Ascending aorta (tissue), 2 donors: ENCODE measurements at places on chromosomes 6 and 20.

DNA sequence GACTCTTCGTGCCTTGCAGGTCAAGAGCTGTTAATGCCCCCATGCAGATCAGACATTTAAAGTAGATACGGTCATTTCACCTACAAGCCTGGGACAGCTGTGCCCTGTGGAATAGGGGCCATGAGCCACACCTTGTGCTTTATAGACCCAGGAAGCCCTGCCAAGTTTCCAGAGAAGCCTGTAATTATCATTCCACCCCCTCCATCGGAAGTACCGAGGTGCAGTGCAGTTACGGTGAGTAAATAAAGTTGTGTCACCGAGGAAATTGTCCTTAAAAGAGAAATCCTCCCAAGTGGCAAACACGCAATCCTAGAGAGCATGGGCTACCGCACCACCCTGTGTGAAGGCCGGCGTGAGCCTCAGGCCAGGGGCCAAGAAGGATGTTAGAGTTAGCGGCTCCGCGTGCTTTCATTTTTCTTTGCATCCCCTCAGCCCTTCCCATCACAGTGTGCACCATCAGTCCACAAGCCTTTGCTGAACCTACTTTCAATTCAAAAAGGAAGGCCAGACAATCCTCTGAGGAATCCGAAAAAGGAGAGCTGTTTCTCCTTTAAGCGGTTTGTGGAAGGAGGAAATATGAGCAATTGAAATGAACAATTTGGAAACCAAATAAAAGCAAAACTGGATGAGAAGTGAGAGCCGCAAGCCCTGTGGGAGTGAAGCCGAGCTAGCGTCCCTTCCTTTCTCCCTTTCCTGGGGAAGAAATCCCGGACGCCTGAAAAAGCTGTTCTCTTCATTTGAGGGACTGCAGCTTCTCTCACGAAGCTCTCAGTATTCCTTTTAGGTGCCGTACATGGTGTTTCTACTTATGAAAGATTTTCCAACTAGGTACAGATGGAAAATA, 183.3 kb upstream of the PDE10A start:
- no peak for DNase-seq

GRCh38 chr6:55756531-55757031, 118.8 kb downstream of the BMP5 start:
- no peak for DNase-seq

DNA sequence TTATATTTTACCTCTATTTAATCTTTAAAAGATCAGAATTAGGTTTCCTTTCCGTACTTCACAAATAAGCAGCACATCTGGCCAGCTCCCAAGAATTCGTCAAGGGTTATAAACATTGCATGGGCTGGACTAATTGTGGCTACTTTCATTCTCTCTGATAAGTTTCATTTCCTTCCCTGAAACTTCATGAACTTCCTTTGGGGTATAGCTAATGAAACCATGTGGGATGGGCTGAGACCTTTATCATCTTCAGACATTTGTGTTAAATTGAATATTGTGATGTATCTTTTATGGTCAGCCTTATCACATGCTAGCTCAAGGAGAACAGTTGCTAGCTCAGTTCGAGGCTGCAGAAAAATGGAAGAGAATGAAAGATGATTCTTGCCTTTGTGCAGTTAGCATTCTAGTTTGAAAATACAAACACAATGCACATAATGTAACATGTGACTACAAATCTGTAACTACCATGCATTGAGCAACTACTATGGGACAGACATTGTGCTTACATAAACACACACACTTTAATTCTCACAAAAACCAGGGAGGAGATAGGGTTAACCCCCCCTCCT, 1.7 kb upstream of the GMPR start:
- no peak for DNase-seq

- no peak for DNase-seq
Measured at GRCh38 chr20:50468378-50468798, 41.8 kb upstream of the PTPN1 start.

DNA sequence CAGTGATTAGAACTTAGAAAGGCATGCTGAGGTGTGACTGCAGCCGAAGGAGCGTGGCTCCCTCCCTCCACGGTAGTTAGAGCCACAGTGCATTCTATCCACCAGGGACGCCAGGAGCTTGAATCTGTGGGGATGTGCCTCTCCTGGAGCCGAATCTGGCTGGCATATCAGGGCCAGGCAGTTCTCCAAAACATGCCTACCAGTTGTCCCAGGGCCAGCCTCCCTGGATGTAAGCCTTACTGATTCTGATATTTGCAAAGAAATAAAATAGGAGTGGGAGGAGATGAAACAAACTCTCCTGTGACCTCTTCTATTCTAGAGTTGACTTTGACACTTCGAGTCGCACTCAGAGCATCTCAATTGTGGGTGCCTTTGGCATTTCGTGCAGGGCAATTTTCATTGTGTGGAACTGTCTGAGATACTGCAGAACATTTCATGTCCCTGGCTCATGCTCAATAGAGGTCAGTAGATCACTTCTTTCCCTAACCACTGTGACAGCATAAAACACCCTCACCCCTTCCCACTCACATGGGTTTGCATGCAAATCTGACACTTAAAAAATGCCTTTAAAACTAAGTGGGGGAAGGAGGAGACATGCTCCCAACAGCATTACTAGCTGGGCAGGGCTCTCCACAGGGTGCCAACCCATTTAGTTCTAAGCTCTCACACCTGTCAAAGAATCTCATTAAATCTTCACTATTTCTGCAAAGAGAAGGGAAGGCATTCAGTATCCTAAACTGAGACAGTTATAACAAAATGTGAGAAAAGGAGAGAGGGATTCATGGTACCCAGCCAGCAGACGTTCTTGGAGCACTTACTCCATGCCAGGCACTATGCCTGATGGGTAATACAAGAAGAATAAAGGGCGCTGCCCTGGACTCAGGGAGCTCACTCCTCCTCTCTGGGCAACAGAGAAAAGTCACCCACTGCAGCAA, 378.9 kb downstream of the PREX1 start:
- no peak for DNase-seq

DNA sequence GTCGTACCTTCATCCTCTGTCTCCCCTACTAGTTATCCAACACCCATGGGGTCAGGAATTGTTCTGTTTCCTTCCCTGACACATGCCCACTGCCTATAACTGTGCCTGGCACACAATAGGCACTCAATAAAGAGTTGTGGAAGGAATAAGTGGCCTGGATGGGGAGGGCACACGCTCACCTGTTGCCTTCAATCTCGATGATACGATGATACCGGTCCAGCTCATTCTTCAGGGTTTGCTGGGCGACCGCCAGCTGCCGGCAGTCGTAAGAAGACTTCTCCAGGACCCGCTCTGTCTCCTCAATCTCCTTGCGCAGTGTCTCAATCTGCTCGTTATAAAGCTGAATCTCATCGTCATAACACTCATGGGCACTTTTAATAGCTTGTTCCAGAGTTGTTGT, 32.5 kb downstream of the BFSP1 start:
- DNase-seq = no peak

DNA sequence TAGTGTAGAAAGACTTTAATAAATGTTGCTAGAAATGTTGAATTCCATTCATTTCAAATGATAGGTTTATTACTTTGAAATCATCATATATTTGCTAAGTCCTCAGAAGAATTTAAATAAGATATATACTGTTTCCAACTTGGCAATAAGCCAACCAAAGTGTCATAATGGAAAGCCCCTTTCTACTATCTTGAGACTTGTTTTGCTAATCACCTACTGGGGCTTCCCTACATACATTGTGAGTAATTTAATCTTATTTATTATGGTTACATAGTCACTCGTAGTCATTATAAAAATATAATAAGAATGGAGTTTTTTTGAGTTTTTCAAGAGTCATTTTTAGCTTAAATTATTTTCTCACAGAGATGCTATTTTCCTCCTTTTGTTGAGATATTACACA, 20.7 kb downstream of the COL19A1 start:
- no peak for DNase-seq

DNA sequence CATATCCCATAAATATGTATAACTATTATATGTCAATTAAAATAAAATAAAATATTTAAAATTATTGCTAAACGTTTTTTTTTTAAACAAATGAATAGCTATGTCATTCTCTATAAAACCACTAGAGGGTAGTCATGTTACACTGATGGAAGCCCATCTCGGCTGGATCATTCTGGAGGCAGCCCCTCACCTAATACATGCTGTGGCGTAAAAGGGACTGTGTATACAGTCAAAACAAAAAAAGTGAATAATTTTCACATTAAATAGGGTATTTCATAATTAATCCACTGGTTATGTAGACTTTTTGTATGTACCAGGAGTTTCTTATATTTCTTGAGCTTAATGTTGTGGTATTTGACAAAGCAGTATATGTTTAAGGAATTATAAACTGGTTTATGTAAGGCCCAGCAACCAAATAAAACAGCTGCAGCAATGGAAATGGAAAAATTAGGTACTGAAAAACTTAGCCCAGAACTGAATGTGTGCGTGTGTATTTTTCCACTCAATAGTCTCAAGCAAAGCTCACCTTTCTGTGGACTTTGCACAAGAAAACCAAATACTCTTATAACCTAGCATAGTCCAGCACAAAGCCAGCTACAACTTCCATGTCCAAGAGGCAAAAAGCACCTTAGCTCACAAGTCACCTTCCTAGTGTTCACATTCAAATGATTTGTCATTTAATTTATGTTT, 81.7 kb downstream of the COL9A1 start:
- DNase-seq = no peak

DNA sequence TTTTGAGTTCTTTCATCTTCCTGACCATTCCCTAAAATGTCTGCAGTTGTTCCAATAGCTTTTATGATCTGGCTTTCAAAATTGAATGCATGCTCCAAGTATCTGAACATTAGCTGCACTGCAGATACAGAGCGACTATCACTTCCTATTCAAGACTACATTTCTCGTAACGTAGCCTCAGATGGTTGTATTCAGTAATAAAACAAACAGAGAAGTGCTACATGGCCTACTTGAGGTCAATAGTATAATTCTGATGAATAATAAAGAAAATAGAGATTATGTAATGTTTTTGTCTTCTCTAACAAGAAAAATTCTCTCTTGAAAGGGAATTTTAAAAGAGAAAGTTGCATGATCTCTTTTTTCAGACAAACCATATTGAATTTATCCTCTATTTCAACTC, 333.9 kb upstream of the IRAK1BP1 start:
- no peak for DNase-seq

DNA sequence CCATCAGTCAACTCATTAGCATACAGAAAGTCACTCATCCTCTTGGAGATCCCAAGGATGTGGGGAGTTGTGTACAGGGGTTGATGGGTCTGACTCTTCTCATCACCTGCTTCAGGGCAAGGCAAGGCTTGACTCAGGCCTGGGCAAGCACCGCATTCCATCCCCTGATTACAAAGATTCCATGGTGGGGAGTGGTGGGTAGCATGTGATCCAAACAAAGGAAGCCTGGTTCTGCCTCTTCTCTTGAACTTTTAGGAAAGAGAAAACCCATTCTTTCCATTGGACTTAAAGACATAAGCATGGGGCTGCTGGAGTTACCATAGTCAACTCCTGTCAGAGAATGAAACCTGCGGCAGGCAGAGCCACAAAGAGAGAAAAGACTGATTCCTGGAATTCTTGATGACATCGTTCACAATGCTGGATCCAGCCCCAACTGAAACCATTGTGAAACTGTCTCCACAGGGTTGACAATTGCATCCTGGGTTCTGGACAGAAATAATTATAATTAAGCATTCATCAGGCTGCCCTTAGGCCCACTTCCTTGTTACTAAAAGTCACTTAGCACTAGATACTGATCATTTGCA, 235.8 kb upstream of the KCNG1 start:
- no peak for DNase-seq

DNA sequence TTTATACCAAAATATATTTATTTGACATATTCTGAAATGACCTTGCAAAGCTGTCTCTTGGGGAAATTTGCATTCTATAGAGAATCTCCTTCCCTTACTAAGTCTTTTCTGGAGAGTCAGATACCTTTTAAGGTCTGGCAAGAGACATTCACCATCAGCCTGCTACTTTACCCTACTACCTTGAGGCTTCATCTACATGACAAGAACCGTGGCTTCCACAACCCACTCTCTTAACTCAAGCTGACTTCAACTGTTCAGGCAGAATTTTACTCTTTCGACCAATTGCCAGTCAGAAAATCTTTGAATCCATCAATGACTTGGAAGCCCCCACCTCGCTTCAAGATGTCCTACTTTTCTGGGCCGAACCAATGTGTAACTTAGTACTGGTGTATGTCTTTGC, 314.2 kb downstream of the LAMA2 start:
- no peak for DNase-seq

- no peak for DNase-seq
Measured at GRCh38 chr20:61621035-61621730, 369.1 kb downstream of the CDH4 start.

DNA sequence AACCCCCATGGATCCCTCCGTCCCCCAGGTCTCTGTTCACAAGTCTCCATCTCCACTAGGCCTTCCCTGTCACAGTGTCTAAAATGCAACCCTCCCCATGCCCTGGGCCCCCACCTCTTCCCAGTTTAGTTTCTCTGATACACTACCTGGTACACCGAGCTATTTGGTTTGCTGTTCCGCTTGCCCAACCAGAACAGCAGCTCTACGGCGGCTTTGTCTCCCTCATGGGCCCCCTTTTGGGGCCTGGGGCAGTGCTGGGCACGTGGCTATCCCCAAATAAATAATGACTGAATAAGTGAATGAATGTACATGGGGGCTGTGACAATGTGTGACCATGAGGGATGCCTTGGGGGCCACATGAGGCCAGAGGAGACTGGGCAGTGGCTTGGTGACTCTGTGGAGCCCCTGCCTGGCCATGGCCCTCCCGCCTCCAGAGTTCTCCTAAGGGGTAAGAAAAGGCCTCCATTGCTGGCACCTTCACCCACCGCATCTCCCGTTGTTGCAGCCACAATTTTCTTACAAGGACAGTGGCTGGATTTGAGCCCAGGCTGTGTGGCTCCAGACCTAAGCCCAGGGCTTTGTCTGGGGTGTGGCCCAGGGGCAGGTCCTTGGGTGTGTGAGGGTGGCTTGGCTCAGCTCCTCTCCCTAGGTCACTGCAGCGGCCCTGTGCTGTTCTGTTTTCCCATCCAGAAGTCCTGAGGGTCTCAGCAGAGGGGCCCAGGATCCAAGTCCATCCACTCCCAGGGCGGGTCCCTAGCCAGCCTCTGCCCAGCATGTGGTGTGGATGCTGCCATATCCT, 408.5 kb upstream of the SULF2 start:
- no peak for DNase-seq

- DNase-seq = no peak
Measured at GRCh38 chr6:49540614-49541013, 9.9 kb upstream of the C6orf141 start.
